ENCODE measurements at places on chromosomes 16 and 17.

- DNase-seq: no peak
These were observed 6.1 kb downstream of the DHODH start for GRCh38 chr16:72014675-72015074.

GRCh38 chr17:27336184-27336583 is 42.3 kb downstream of the WSB1 start:
- DNase-seq: no peak

DNA sequence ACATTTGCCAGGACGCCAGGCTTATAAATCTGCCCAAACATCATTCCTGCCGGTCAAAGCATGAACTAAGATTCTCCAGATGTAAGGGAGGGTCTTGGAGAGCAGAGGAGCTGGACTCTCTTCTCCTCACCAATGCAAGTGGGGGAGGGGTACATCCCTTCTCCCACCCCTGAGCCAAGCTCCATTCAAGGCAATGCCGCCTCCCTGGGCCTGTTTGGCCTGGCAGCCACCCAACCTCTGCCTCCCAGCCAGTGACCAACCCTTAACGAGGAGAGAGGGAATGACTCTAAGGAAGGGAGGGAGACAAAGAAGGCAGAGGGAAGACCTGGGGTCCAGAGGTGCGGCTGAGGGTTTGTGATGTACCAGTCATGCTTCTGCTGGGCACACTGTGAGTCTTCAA is 13.8 kb downstream of the C17orf50 start:
- DNase-seq: no peak

DNA sequence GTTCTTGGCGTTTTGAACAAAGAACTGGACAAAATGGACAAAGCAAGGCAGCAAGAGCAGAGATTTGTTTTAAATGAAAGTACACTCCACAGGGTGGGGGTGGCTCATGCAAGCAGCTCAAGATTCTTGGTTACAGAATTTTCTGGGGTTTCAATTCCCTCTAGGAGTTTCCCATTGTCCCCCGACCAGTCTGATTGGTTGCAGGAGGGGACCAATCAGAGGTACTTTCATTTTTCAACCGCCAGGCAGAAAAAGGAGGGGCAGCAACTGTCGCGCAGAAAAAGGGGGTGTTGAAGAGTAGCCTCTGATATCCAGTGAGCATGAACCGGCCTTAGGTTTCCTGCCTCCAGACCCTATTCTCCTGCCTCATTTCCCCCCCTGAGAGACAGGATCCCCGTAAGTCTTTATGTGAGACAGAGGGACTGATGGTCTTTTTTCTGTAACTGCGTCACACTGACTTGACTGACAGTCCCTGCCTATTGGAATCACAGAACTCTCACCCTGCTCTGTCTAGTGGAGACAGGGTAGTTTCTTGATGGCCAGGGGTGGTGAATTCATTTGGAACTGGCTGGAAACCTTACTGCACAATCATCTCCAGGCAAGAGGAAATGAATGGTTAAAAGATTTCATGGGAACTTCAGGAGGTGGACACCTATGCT is 59.4 kb upstream of the ALOX12 start:
- no peak for DNase-seq

DNA sequence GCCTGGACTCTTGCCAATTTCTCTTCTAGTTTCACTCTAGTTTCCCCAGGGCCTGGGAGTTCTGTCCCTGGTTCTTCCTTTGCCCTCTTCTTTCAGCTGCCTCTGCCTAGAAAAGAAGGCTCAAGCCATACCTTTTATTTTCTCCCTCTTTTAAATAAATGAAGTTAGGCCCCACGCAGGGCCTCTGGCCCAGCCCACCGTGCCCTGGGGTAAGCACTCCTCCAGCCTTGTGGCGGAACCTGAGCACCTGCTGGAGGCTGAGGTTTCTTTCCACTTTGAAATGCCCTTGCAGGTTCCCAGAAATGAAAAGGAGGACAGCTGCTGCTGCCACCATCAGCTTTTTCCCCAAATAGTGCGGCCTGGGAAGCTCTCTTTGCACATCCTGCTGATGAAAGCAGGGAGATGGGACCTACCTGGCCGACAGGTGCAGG is 139.4 kb downstream of the CCDC182 start:
- DNase-seq: peak; percentile 69

GRCh38 chr16:56608876-56609462 is 585 bp downstream of the MT2A start:
- DNase-seq: peak; percentile 71

- DNase-seq: peak; percentile 74
These were observed 19.9 kb downstream of the CEP295NL start for GRCh38 chr17:78883089-78883532.

DNA sequence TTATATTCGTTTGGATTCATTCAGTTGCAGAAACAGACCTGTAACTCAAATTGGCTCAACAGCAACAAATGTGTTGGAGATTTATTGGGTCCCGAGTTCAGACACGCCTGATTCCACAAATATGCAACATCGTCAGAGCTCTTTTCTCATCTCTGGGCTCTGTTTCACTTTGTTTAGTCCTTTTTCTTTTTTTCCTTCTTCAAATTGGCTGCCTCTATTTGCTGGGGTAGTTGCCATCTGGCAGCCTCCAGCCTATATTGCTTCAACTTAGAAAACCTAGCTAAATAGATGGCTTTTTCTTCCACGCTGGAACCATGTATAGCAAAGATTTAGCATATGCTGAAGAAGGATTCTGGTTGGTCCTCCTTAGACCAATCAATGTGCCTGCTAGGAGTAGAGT is 398.5 kb downstream of the RBFOX1 start:
- no peak for DNase-seq

DNA sequence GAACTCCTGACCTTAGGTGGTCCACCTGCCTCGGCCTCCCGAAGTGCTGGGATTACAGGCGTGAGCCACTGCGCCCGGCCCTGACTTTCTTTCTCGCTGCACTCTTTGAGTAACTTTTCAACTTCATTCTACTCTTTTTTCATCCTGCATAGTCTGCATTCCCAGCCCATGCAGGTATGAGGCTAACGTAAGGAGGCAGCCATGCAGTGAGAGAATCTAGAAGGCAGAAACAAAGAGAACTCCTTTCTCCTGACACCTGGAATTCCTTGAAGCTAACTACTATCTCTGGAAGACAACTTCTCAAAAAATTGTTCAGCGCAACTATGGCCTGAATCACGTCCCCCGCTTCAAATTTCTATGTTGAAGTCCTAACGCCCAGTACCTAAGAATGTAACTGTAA is 152.0 kb downstream of the SLC39A11 start:
- no peak for DNase-seq

DNA sequence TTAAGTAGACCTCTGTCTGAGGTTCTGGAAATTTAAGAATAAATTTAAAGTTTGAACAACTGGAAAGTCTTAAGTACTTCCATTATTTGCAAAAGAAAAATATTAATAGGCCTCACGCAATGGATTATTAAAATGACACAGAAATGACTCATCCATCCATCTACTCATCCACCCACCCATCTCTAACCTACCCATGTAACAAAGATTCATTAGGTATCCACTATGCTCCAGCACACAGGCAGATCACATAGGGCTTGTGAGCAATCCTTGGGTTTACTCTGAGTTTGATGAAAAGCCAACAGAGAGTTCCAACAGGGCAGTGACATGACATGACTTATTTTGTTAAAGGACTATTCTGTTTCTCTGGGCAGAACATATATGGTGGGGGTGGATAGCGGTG is 93.3 kb downstream of the HELZ start:
- no peak for DNase-seq

GRCh38 chr16:51419768-51420167 is 268.7 kb upstream of the SALL1 start:
- no peak for DNase-seq

GRCh38 chr17:29243792-29244191 is 2.9 kb upstream of the CRYBA1 start:
- DNase-seq: peak; percentile 18

DNA sequence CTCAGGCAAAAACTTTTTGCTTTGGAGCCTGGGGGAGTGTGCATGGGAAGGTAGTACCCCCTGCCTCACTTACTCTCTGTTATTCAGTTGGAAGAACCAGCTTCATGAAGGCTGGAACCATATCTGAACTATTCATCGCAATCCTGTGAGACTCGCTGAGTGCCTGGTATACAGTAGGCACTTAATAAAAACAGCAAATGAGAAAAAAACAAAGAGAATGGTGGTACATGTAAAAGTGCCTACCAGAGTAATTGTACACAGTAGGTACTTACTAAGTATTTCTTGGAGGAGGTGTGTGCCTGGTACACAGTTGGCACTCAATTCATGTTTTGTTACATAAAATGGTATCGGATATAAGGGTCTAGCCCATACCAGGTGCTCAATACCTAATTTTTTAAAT is 75.2 kb downstream of the MYH11 start:
- DNase-seq: no peak

GRCh38 chr16:57335366-57335765 is 23.2 kb upstream of the CCL22 start:
- DNase-seq: no peak

GRCh38 chr16:17365591-17366298 is 105.0 kb downstream of the XYLT1 start:
- DNase-seq: no peak

Data from DMS53 (cell line).